ENCODE measurements at places on chromosomes 12 and 14.
A peak's percentile ranks its signal among the peaks of the same experiment; 100 is the strongest.

- DNase-seq, result peak; percentile 20
Observed at GRCh38 chr14:52473557-52473956, 78.7 kb downstream of the TXNDC16 start.

DNA sequence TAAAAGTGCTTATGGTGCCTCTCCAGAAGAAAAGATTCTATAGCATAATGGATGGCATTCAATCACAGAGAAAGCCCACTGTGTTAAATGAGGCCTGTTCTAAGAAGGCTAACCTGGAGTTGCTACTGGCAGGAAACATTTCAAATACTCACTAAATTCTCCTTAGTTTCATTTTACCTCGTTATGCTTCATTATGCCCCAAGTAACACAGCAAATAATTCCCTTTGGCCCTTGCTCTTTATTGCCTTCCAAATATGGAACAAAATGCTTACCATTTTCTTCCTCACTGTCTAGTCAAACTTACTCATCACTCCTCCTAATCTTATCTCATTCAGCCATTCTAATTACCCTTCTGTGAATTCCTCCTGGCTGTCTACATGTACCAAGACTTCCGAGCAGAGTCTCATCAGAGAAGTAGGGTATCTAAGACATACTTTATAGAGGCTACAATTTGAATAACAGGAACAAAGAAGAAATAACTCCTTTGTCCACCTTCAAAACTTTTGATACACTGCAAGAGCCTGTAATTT, 292.1 kb upstream of the CLEC14A start:
- no peak for DNase-seq

- peak; percentile 38 for DNase-seq
Observed at GRCh38 chr12:27464220-27464554, 17.7 kb downstream of the SMCO2 start.

DNA sequence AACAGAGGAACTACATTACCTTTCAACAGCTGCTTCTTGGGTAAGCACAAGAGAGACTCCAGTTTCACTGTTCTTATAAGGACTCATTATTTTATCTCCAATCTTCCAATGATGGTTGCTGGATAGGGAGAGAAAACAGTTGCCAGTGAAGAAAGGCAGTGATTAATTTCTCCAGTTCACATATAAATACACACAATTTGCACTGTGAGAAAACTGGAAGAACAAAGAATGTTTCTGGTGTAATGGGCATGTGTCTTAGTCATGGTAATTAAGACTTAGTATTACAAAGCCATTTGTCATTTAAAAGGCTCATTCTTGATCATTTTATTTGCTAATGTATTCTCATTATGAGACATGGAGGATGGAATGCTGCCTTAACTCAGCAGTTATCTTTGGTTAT, 78.0 kb upstream of the FAR2 start:
- no peak for DNase-seq

GRCh38 chr14:63229330-63230059, 25.3 kb downstream of the RHOJ start:
- DNase-seq, result no peak

GRCh38 chr14:61109288-61109687, 128.2 kb downstream of the SLC38A6 start:
- no peak for DNase-seq

- DNase-seq, result no peak
Observed at GRCh38 chr12:26056335-26056734, 68.5 kb downstream of the BHLHE41 start.

DNA sequence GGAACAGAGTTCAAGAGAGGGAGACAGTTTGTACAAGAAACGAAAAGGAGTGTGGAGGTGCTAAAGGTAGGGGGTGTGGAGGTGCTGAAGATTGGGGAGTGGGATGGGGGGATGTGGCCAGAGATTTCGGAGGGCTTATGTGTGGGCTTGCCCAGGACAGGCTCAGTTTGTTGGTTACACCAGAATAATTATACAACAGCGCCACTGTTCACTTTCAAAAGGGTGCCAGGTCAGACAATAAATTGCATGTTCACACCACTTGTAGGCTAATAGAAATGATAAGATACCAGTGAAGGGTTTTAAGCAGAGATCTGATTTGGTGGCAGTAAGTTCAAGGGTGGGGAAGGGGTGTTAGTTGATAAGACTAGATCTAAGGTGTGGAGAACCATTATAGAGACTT, 75.3 kb downstream of the PRKCH start:
- DNase-seq, result no peak

- no peak for DNase-seq
Observed at GRCh38 chr12:110269622-110270124, 11.4 kb upstream of the ATP2A2 start.

- peak; percentile 29 for DNase-seq
Observed at GRCh38 chr12:127381043-127381668, 885.8 kb upstream of the TMEM132C start.

GRCh38 chr12:65019696-65020234, 101.3 kb downstream of the WIF1 start:
- no peak for DNase-seq

DNA sequence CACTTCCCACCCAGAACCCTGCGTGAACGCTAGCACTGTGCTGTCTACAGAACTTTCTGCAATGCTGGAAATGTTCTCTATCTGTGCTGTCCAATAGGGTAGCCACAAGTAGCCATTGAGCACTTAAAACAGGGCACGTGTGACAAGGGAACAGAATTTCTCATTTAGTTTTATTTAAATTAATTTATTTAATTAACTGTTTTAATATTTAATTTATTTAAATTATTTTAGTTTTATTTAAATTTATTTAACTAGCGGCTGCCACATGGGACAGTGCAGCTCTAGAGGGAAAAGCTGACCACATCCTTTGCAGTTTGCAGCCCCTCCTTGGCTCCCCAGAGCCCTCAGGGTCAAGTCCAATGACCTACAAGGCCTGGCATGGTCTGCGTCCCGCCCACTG, 35.0 kb upstream of the CORO1C start:
- no peak for DNase-seq

GRCh38 chr12:15629108-15629507, 160.1 kb downstream of the EPS8 start:
- DNase-seq, result peak; percentile 66

DNA sequence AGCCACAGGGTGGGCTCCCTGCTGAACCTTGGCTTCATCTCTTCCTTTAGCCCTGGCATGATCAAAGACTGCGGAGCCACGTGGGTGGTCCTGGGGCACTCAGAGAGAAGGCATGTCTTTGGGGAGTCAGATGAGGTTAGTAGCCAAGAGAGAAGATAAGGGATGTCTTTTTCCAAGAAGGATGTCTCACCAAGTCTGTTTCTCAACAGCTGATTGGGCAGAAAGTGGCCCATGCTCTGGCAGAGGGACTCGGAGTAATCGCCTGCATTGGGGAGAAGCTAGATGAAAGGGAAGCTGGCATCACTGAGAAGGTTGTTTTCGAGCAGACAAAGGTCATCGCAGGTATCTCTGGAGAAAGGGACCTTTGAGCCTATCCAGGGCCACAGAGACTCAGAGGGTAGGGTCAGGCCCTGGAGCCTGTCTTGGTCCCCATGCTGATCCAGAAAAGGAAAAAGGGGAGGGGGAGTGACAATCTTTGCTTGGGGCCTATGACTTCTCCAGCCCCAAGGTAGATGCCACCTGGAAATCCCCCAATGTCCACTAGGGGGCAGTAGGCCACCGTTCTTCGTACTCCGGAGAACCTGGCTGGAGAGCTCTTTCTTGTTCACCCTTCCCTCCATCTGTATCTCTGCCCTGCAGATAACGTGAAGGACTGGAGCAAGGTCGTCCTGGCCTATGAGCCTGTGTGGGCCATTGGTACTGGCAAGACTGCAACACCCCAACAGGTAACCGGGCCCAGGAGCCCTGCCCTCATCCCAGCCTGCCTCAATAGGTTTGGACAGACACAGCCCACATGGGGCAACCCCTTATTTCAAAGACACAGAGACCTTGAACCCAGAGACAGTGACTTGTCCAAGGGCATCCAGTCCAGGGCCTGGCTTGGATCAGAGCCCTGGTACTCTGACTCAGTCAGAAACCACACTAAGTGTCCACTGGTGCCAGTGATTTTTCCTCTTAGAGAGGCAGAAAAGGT, 2.0 kb downstream of the TPI1 start:
- peak; percentile 89 for DNase-seq

- DNase-seq, result no peak
Observed at GRCh38 chr12:39852346-39852745, 232.7 kb upstream of the ABCD2 start.

DNA sequence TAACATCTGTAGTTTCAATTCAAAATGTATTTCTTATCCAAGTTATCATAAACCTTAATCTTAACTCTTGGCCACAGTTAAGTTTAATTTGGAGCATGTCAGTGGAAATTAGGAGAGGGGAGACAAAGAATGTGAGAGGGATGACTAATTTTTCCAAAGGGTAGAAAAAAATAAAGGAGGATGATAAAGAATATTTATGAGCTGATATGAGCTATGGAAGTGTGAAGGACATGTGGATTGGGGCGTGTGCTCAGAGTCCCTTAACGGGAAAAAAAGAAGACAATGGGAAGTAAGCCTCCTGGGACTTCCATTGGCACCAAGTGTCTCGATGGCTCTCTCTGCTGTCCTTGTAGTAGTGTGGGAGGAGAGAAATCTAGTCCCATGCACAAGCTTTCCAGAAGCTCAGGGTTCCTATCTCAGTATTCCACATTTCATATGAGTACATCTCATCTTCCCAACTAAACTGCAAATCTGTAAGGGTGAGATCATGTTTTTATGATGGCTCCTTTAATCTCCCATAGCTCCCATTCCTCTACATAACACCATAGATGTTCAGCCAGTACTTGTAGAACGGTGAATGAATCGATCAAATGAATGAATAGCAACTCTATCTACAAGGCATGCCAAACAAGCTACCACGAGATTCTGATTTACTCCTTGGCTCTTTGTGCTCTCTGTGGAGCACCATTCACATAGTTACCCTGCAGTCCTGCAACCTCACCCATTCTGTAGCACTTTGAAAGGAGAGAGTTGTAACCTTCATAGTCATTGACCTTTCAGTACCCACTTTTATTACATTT, 27.4 kb downstream of the BCL2L14 start:
- DNase-seq, result no peak

DNA sequence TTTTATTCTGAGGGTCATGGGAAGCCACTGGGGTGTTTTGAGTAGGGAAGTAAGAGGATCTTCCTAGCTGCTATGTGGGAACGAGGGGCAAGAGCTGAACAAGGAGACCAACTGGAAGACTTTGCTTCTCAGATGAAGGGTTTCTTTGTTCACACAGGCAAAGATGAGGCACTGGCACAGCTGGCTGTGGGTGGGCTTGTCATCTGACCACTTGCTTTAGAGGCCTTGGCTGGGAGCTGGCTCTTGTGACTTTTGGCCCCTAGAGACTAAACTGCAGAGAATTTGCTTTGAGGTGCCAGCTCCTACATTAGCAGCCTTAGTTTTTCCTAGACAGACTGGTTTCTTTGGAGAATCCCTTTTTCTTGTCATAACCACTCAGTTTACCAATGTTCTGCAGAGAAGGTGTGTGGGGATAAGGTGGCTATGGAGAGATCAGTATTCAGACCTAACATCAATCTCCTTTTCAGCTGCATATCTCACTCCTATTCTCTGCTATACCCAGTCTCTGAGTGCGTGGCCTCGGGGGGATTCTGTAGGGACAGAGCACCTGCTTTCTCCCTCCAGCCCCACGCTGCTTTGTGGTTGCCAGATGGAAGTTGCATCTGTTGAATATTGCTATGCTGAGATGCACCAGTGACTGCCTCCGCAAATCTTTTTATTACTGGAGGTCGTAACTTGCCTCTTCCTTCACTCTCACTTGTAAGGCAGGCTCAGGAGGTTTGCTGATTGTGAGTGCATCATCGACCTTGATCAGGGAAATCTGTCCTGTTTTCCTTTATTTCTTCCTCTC, 12.7 kb downstream of the PPP2R5C start:
- DNase-seq, result no peak

DNA sequence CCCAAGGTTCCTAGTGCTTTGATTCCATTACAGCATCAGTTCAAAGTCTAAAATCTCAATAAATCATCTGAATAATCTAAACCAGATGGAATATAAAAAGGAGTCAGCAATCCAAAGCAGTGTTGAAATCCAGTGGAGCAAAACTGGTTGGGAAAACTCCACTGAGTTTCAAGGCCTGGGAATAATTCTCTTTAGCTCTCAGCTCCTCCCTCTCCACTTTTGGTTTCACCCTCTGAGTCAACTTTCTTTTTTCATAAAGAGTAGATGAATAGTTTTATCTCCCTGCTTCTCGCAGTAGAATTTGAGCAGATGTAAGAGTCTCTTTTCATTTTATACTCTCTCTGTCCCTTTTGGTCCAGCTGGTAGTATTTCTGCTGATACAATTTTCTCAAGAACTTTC, 338.6 kb downstream of the APAF1 start:
- DNase-seq, result no peak

DNA sequence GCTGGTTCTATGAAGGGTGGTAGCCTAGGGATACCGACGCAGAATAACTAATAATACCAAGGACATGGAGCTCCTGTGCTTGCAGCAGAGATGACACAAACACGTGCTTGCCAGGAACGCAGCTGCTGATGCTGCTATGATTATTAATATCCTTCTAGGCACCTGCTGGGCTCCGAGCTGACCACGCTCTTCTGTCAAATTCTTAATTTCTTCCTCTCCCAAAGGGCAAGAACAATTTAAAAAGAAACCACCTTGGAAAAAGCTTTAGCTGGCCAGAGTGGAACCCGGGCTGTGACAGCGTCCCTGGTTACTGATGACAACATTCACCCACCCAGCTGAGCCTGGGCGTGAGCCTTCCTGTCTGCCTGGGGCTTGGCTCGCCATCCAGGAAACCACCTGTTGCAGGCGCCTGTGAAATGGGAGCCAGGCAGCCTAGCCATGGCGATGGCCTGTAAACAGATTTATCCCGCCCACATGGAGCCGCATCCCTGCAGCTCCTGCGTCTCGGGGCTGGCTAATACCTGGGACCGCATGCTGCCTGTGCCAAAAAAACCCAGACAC, 28.8 kb downstream of the CLMN start:
- peak; percentile 42 for DNase-seq

GRCh38 chr12:29316752-29317151, 64.2 kb downstream of the ERGIC2 start:
- no peak for DNase-seq

- no peak for DNase-seq
Observed at GRCh38 chr12:132427999-132428935, 61.7 kb upstream of the FBRSL1 start.

GRCh38 chr12:105554223-105554678, 223.8 kb downstream of the C12orf75 start:
- no peak for DNase-seq

- no peak for DNase-seq
Observed at GRCh38 chr14:35998303-35998702, 172.2 kb downstream of the BRMS1L start.

GRCh38 chr12:69966839-69967238, 141.8 kb downstream of the MYRFL start:
- no peak for DNase-seq

DNA sequence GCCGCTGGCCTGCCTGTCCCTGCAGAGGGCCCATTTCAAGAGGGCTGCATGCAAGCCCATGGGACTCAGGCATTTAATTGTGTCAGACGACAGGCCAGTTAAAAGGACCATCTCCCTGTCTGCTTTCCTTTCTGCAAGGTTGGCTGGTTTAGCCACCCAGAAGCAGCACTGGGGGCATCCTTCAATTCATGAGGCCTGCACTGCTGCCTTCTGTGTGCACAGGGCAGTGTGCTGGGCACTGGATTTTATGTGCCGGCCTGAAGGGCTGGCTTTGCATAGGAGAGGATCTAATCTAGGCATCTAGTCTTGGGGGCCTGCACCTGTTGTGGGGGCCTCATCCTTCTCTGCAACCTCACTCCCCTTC, 114.1 kb upstream of the FKBP4 start:
- no peak for DNase-seq

- DNase-seq, result no peak
Observed at GRCh38 chr12:128818065-128819022, 5.4 kb downstream of the SLC15A4 start.

GRCh38 chr12:83827193-83827592, 1085.4 kb downstream of the SLC6A15 start:
- DNase-seq, result no peak

GRCh38 chr12:78037707-78038106, 207.0 kb downstream of the NAV3 start:
- no peak for DNase-seq

Data from suppressor macrophage treated with lipopolysaccharide for 1 hour (primary cell).